ENCODE measurements at places on chromosomes 12 and 14. TPM values are rescaled to one million over a fixed set of nuclear protein-coding genes. Genes with fewer than 3 reads are reported as not detected.

ANKRD33 gene
- total RNA-seq, result not detected

DNA sequence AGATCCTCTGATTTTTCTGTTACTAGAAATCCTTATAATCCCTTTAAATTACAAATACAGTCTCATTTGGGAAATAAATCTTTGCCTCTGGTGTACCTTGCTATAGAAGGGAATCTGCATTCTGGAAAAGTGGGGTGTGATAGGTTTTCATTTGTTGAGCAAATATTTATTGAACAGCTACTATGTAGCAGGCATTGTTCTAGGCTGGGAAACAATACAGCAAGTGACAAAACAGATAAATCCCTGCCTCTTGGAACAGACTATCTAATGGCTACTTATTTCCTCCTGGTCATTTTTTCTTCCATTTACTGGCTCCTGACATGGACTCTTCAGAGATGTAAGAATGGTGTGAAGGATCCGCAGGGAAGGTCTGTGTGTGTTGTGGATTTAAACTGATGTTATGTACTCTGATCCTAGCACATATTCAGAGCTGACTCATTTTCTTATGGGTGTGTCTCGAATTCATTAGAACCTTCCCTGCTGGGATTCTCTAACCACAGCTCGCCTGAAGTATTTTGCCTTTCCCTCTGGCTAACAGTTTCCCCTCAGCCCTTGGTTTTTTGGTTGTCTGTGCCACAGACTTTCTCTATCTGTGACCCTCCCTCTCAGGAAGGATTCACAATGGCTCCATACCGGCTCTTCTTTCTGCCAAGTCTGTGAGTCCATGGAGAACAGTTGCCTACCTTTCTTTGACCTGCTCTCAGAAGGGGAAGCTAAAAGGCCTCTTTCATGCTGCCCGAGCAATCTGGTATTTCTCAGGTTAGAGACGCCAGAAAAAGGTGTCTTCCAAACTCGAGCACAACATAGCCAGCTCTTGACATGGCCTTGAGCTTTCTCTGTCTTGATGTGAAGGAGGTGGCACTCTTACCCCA lies 53.7 kb downstream of the TMTC2 start:
- DNase-seq, result no peak

GALNT16 gene
- total RNA-seq, result 39.3 TPM

DNA sequence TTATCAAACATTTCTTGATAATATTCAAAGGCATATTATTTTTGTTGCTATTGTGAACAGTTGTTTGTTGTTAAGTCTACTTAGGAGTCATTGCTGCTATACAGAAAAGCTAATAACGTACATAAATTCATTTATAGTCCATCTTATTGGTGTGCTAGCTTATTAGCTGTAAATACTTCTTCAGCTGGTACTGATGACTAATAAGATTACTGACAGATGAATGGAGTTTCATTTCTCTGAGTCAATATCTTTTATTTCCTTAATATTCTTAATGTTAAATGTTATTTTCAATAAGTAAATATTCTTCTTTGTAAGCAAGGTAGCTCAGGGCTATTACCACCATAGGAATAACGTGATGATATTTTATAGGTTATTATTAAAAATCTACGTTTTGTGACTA lies 139.4 kb upstream of the SLCO1C1 start:
- DNase-seq, result no peak

- no peak for DNase-seq
These were observed 1.9 kb downstream of the CACNA2D4 start for GRCh38 chr12:1916371-1917171.

DNA sequence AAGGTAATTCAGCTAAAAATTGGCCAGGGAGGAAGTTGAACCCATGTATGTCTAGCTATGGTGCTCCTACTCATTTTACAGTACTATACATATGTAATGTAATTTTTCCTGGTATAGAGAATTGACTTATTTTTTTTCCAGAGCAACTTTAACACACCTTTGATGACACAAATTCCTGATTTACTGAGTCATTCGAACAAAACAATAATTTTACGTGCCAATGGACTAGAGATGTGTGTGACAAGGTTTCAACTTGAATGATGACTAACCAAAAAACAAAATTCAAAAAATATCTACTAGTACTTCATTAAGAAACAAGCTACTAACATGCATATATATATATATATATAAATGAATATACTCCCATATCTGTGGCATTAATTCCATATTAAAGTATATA lies 180.5 kb downstream of the KITLG start:
- no peak for DNase-seq

VPS37B gene
- total RNA-seq, result 30.7 TPM

GRCh38 chr12:104702565-104703139 lies 245.9 kb downstream of the CHST11 start:
- no peak for DNase-seq

DNA sequence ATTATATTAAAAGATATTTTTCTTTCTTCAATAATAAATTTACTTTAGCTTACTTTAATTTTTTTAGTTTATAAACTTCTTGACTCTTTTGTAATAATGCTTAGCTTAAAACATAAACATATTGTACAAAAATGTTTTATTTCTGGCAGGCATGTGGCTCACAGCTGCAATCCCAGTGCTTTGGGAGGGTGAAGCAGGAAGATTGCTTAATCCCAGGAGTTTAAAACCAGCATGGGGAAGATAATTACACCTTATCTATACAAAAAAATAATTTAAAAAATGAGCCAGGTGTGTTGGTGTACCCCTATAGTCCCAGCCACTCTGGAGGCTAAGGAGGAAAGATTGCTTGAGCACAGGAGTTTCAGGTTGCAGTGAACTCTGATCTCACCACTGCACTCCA lies 120.7 kb downstream of the GPHN start:
- no peak for DNase-seq

DNA sequence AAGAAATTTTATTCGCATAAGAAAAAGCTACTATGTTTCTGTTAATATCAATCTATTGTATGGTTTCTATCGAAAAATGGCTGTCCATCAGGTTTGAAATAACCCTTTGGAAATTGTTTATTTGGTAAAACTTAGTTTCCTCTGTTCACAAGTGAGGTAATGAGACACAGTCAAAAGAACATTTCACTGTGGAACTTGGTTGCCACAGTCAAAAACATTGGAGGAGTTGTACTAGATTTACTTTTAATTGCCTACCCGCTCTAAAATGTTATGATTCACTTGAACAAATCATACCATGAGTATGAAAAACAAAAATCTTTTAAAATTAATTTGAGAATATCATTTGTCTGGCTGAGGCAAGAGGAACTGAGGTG lies 46.5 kb downstream of the ITPR2 start:
- no peak for DNase-seq

GRCh38 chr12:45878630-45879255 lies 111.6 kb downstream of the SCAF11 start:
- DNase-seq, result no peak

PRORP gene
- total RNA-seq, result 17.9 TPM

SLC16A7 gene
- total RNA-seq, result 43.9 TPM

DNA sequence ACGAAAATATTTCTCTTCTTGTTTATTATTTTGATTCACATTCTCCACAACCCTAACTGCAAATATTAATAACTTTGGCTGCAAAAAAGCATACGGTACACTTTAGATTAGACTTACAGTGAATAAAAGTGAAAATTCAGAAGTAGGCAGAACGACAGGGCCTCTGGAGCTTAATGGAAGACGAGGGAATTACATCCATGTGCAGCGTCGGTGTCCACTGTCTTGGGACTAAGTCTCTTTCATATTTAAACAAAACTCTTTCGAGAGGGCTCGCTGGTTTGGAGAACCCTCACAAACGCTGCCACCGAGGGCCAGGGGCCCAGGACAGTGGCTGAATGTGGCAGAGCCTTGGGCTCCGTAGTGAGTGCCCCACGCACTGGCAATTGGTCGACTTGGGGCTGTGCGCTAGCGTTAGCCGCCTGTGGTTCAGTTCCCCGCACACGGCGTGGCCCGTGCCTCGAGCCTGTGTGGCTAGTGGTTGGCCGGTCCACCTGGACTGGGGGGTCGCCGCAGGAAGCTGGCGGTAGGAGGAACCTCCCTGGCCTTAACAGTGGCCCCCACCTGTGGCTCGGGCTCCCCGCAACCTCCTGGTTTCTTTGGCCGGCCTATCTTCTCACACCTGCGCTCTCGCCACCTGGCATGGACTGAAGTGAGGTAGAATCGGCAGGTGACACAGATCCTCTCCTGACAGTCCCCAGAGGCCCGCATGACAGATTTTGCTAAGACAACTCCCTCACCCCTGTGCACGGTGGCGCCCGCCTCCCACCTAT lies 739 bp upstream of the PAX9 start:
- DNase-seq, result no peak

TMTC3 gene
- total RNA-seq, result 25.7 TPM

AKAP6 gene
- total RNA-seq, result 220 TPM

DNA sequence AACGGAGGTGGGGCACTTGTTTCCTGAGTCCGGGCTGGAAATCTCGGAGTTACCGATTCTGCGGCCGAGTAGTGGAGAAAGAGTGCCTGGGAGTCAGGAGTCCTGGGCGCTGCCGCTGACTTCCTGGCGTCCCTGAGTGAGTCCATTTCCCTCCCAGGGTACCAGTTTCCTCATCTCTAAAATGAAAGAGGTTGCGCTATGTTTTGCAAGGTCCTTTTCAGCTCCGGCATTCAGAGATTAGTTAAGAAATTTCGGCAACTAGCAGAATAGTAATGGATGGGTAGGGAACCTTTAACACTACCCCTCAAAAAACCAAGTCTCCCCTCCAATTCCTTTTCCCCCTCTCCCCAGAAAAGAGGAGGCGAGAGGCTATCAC lies 724 bp downstream of the BLOC1S1 start:
- DNase-seq, result no peak

KRT85 gene
- not detected for total RNA-seq

- DNase-seq, result no peak
These were observed 34.6 kb downstream of the SLC6A12 start for GRCh38 chr12:179131-179884.

GRCh38 chr12:82008251-82008650 lies 249.1 kb upstream of the PPFIA2 start:
- DNase-seq, result no peak

KERA gene
- total RNA-seq, result not detected

GPR132 gene
- 2.7 TPM for total RNA-seq

Data from dorsolateral prefrontal cortex (tissue), 122 donors.